HL-60 (cell line): ENCODE measurements at places on chromosomes 2 and 18.
A peak's percentile ranks its signal among the peaks of the same experiment; 100 is the strongest.

GRCh38 chr18:48690494-48690893 is 151.7 kb downstream of the CTIF start:
- no peak for DNase-seq

DNA sequence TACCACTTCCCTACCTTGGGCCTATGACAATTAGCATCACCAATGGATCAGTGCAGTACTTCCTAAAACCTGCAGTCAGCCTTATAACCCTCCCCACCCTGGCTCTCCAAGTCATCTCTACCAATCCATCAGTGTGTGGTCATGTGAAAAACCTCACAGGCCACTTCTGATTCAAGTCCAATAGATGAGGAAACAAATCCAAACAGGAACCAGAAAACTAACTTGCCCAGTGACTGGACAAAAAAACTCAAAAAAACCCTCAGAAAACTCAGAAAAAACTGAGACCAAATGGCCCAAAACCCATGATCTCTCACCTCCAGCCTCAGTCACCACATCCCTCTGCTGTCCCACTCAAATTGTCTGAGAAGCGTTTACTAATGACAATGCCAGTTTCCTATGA is 43.3 kb downstream of the TGFA start:
- no peak for DNase-seq

GRCh38 chr2:9799729-9800632 is 43.3 kb upstream of the TAF1B start:
- peak; percentile 72 for DNase-seq

- DNase-seq, result no peak
Measured at GRCh38 chr2:231315896-231316295, 79.6 kb upstream of the B3GNT7 start.

- no peak for DNase-seq
Measured at GRCh38 chr2:60353863-60354262, 199.6 kb downstream of the BCL11A start.

- DNase-seq, result no peak
Measured at GRCh38 chr2:232563580-232563979, 13.1 kb downstream of the EIF4E2 start.

DNA sequence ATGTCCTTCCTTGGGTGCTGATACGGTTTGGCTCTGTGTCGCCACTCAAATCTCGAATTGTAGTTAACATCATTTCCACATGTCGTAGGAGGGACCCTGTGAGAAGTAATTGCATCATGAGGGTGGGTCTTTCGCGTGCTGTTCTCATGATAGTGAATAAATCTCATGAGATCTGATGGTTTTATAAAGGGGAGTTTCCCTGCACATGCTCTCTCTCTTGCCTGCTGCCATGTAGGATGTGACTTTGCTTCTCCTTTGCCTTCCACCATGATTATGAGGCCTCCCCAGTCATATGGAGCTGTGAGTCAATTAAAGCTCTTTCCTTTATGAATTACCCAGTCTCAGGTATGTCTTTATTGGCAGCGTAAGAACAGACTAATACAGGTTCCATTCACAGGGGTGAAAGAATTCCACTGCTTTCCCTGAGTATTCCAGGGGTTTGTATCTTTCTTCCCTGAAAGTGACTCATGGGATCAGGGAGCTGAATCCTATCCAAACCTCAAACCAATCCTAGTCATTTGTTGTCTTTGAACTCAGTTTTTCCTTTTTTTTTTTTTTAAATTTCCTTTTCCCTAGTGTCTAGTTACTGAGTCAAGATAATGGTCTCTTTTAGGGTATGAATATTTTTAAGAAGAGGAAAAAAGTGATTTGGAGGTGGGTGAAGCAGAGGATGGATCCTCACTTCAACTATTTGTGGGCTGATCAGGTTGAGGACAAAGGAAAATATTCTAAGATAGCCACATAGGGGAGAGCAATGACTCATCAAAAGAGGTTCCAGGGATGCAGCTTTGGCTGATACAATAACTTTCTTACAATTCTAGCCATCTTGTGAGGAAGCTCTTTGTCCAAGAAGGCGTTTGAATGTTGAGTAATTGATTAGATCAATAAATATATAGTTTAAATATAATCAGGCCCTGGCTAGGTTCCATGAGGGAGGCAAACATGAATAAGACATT is 19.5 kb upstream of the KCNE4 start:
- DNase-seq, result no peak

DNA sequence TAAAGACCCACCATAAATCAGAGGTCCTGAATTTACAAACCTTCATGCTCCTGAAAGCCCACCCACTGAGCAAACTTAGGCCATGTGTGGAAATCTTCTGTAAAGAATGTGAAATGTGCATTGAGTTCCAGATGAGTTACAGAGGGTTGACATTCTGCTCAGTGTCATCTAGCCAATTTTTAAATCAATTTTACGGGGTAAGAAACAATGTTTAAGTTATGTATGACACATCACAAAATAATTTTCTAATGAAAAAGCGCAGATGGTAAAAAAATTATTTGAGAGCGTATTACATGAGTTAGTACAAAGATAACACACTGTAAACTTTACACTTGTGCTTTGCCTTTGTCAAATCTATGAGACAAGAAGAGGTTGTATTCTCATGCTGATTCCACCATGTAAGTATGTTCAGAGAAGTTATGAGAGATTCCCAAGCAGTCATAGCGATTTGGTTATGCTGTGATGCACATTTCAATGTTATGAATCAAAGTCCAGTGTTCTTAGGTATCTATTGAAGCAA is 446.3 kb downstream of the ADCYAP1 start:
- DNase-seq, result no peak

DNA sequence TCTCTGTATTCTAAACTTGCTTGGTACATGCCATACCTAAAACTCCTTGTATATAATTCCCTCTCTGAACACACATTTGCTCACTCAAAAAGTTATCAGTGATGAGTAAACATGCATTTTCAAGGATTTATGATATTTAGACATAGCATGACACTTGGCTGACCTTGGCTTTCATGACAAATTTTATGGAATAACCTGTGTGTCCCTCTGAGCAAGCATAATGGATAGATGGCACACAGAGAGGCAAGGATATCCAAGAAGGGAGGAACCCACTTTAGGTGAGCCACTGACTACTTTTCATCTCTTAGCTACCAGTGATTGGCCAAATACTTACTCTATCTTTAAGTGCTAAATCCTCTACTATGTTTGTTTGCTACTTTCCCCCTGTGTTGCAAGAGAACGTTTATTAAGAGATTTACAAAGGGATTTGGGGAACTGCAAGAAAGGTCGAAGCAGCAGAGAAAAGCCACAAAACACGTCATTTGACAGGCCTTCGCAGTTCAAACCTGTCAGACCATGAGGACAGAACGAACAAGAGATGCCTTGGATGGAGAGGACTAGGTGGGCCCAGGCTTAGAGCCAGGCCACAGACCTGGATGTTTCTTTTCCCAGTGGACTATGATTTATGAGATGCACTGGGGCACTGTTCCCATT is 379.9 kb downstream of the NBAS start:
- no peak for DNase-seq

- peak; percentile 79 for DNase-seq
Measured at GRCh38 chr18:9683418-9684396, 24.4 kb upstream of the RAB31 start.

- peak; percentile 82 for DNase-seq
Measured at GRCh38 chr2:60992985-60993392, 24.5 kb upstream of the PEX13 start.

GRCh38 chr2:155368934-155369333 is 670.4 kb downstream of the KCNJ3 start:
- no peak for DNase-seq

DNA sequence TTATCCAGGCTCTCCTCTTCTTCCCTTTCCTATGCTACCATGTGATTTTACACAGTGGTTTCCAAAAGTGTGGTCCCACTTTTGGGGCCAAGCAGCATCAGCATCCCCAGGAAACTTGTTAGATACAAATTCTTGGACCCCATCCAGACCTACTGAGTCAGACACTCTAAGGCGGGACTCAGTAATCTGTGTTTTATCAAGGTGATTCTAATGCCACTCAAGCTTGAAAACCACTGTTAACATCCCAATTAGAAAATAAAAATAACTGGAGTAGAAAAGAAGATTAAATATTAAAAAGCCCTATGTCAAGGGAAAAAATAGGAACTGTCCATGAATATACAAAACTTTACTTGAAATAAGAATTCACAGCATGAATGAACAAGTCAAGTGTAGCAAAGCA is 10.8 kb downstream of the DSG2 start:
- DNase-seq, result no peak

GRCh38 chr2:14524041-14524802 is 108.3 kb upstream of the LRATD1 start:
- no peak for DNase-seq

- DNase-seq, result no peak
Measured at GRCh38 chr18:44679914-44680272, 795 bp upstream of the SETBP1 start.

DNA sequence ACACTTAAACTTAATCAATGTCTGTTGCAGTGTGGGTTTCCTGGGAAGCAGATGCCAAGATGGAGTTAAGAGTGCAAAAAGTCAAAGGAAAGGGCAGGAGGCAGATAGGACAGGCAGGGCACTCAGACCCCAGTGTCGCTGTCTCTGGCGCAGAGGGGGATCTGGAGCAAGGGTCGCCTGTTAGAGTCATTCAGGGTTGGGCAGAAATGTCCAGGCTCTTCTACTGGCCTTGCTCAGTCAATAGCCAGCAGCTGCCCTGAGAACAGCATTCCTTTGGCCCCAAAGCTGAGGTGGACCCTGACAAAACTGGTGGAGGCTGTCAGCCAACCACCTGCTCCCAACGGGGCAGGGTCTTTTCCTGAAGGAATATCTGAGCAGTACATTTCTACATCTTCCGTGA is 97.1 kb upstream of the SLC66A3 start:
- no peak for DNase-seq

DNA sequence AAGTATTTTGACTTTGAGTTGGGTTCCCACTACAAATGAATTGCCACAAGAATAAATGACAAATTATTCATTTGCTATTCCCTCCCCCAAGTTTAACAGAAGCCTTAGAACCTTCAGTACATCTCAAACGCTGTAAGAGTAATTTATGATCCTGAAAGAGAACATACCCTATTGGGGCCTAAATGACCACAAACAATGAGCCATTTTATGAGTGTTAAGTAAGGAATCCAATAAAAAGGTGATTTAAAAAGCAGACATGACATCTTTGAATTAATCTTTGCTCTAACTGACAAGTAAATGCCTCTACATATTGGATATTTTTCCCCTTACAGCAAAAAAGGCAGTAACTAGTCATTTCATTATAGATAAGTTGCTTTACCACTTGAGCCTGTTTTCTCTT is 136.9 kb downstream of the NRXN1 start:
- no peak for DNase-seq

- peak; percentile 85 for DNase-seq
Measured at GRCh38 chr2:10283106-10284062, 19.3 kb upstream of the HPCAL1 start.

GRCh38 chr2:18074476-18074875 is 196.0 kb downstream of the KCNS3 start:
- DNase-seq, result no peak

- DNase-seq, result peak; percentile 54
Measured at GRCh38 chr2:172172513-172173173, 69.9 kb upstream of the DLX2 start.

DNA sequence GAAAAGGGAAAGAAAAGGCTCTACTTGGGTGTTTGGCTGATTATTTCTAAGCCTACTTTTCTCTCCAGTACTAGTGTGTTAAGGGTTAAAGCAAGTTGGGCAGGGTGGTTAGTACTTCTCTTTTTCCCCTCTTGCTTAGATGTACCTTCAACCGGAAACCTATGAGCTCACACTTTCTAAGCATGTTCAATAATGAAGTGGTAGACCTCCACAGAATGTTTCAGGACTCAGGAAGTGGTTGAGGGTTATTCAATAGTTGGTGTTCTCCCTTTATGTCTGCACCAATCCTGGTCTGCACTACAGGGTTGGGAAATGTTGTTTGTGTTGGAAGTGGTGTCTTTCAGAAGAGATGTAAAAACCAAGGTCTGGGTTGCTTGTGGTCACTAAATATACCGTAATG is 137.1 kb downstream of the ZEB2 start:
- peak; percentile 93 for DNase-seq

GRCh38 chr2:213281156-213281555 is 3.1 kb upstream of the SPAG16 start:
- DNase-seq, result no peak

GRCh38 chr2:65420712-65421431 is 11.5 kb downstream of the SPRED2 start:
- no peak for DNase-seq

- no peak for DNase-seq
Measured at GRCh38 chr18:78891185-78891762, 88.3 kb upstream of the SALL3 start.

DNA sequence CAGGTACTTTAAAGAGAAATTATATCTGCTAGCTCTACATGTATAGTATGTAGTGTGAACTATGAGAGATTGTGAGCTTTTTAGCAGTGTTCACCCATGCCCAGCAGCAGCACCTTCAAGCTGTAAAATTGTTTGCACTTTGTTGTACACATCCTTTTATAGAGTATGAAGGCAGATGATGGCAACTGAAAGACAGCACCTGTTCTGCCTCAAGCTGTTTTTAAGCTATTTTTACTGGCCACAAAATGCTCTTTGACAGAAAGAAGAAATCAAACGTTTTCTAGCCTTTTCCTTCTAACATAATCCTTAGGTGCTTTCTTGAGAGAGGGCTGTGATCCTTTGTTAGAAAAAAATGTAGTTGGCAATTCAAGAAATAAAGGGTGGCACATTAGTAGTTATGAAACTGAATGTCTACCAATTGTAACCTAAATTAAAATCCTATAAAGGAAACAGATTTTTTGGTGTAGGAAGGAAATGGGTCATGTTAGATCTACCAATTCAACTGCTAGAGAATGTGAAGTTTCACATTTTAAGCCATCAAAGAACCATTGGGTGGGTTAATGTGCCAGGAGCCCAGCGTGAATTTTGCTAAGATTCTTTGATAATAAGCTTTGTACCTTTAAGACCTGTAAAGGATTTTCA is 59.5 kb downstream of the R3HDM1 start:
- DNase-seq, result no peak

- no peak for DNase-seq
Measured at GRCh38 chr18:45413180-45413836, 202.0 kb upstream of the SLC14A2 start.
